Memory B cell (primary cell): ENCODE measurements at places on chromosomes 5 and 9.

GRCh38 chr5:168951356-168951755, 349.6 kb downstream of the SLIT3 start:
- no peaks in the 10 kb centered on the region for H3K36me3 ChIP-seq
- DNase-seq, result no peak
- H3K4me3 ChIP-seq, result no peak overlapping the region

DNA sequence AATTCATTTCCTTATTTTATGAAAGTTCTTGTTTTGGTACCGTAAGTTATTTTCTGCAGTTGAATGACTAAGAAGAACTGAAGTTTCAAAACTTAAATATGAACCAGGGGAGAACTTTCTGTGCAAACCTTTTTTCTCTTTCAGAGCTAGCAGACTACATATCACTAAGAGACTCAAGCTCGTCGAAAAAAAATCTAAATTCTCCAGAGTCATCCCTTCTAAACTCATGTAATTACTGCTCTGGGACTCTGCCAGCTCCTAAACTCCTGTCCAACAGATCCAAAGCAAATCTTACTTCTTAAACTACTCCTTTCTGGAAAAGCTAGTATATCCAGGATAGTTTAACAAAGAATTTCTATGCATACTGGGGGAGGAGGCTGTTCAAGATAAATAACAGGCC, 87.0 kb upstream of the NR5A1 start:
- H3K27ac ChIP-seq, result no peak overlapping the region
- H3K4me3 ChIP-seq, result no peak overlapping the region
- no peaks in the 10 kb centered on the region for H3K36me3 ChIP-seq
- H3K27me3 ChIP-seq, result peaks cover 7% of the 10 kb centered on the region
- no peaks in the 10 kb centered on the region for H3K4me1 ChIP-seq

DNA sequence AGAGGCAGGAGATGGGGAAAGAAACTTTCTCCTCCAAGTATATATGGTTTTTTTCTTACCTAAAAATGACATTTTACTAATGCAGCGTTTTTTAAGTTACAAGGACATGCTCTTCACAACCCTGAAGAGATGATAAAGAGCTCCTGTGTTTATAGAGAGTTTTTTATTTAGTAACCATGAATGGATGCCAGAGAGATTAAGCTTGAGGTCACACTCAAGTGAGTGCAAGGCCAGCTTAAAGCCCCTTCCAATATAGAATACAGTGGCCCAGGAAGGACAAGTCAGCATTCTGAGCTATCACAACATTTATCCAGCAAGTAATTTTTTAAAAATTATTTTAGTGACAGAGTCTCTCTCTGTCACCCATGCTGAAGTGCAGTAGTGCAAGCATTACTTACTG, 6.7 kb upstream of the HAVCR2 start:
- DNase-seq, result no peak
- H3K4me3 ChIP-seq, result no peak overlapping the region
- peaks cover 1% of the 10 kb centered on the region for H3K36me3 ChIP-seq
- H3K27ac ChIP-seq, result no peak overlapping the region

DNA sequence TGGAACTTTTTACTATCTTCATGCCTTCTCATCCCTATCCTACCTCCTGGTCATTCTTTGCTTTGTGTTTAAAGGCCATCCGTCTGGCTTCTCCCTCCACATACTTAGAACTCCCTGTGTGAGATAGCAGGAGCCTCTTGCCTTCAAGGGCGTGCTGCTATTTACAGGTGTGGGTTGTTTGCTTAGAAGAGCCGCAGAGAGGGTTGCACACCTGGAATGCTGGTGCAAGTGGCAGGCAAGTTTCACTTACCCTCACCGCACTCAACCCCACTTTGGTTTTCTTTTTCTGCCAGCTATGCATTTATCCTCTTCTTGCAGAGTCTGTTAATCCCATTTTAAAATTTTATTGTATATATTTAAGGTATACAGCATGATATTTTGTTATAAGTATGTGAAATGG, 12.6 kb downstream of the SKP2 start:
- no peaks in the 10 kb centered on the region for H3K27me3 ChIP-seq
- no peak for DNase-seq
- no peak overlapping the region for H3K27ac ChIP-seq
- H3K4me1 ChIP-seq, result peaks cover 8% of the 10 kb centered on the region

DNA sequence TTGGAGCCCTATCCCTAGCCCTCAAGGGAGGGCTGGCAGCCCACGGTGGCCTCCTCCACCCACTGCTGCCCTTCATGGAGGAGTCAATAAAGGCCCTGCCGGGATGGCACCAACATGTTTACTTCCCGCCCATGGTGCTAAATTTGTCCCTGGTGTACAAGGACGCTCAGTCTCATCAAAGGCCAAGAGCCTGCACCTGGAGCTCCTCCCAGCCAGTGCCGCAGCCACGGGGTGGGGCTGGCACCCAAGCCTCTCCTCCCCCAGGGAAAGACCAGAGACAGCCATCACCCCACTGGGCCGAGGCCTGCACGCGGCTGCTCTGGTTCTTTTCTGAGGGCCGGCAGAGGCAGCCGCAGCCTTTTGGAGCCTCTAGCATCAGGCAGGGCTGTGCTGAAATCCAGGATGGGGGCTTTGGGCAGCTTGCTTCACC, 34.8 kb upstream of the RXRA start:
- no peak for DNase-seq
- H3K4me1 ChIP-seq, result peaks cover 10% of the 10 kb centered on the region
- peaks cover 20% of the 10 kb centered on the region for H3K27me3 ChIP-seq
- H3K27ac ChIP-seq, result no peak overlapping the region
- H3K4me3 ChIP-seq, result no peak overlapping the region
